Upper lobe of right lung (tissue), 1 donor: ENCODE measurements at places on chromosomes 11 and 22. TPM values are rescaled to one million over a fixed set of nuclear protein-coding genes. Genes with fewer than 3 reads are reported as not detected.

The JAML gene
- 87.9 TPM for total RNA-seq

GRCh38 chr11:47587723-47588326, 1.3 kb downstream of the FAM180B start:
- no peak overlapping the region for H3K4me3 ChIP-seq
- peak; percentile 84 for DNase-seq
- peaks cover 10% of the 10 kb centered on the region for H3K27me3 ChIP-seq

The NRGN gene
- total RNA-seq, result 79.9 TPM

The SLC5A12 gene
- not detected for total RNA-seq

DNA sequence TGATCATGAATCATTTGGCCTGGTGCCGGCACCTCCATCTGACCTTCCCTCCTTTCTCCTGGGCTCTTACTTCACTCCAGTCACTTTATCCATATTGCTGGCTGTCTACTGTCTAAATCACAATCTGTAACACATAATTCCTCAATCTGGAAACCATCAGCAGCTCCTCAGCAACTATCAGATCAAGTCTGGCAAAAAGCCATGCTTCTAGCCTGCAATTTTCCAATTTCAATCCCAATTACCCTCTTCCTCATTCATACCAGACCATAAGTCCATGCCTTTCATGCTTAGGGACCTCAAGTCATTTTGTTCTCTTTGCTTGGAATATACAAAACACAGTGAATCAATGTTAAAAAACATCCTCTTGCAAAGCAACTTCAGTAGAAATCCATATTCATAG, 882.8 kb upstream of the ANO3 start:
- no peak overlapping the region for H3K27ac ChIP-seq
- no peaks in the 10 kb centered on the region for H3K36me3 ChIP-seq
- H3K27me3 ChIP-seq, result no peaks in the 10 kb centered on the region
- no peak overlapping the region for H3K4me3 ChIP-seq
- no peaks in the 10 kb centered on the region for H3K4me1 ChIP-seq
- DNase-seq, result no peak

DNA sequence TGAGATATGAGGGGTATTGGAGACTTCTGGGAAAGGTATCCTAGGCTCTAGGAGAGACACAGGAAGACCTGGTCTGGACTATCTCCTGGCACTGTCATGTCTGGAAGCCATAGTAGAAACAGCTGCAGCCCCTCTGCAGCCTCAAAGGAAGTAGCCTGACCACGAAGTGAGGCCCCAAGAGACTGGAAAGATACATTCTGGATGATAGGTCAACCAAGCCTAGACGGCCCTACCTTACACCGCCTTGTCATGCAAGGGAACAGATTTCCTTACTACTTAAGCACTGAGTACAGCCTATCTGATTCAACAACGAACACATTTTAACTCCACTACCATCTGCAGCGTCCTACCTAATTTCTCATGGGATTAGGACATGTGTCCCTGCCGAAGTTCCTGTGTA, 31.1 kb downstream of the UQCR10 start:
- peak overlapping the region; percentile 82 for H3K27ac ChIP-seq
- peaks cover 64% of the 10 kb centered on the region for H3K36me3 ChIP-seq
- no peaks in the 10 kb centered on the region for H3K27me3 ChIP-seq
- no peak for DNase-seq
- H3K4me3 ChIP-seq, result no peak overlapping the region
